ENCODE measurements at places on chromosomes 6 and 20. TPM values are rescaled to one million over a fixed set of nuclear protein-coding genes. Genes with fewer than 3 reads are reported as not detected.

The POPDC3 gene
- 13.7 TPM for total RNA-seq

The KIF25 gene
- total RNA-seq = 0.14 TPM

The NOTCH4 gene
- 0.42 TPM for total RNA-seq

The SYCP2 gene
- 0.32 TPM for total RNA-seq

The TFAP2D gene
- total RNA-seq = not detected

The PLA2G7 gene
- total RNA-seq = not detected

The ERVFRD-1 gene
- total RNA-seq = not detected

The OR12D3 gene
- total RNA-seq = not detected

The PPP1R3D gene
- 5.6 TPM for total RNA-seq

The PDYN gene
- total RNA-seq = not detected

The RNF5 gene
- 14.9 TPM for total RNA-seq

The RAMACL gene
- total RNA-seq = 0.74 TPM

The GCNT2 gene
- total RNA-seq = not detected

The KHDC1 gene
- 3.0 TPM for total RNA-seq

The CCN6 gene
- total RNA-seq = not detected

The CTAGE9 gene
- not detected for total RNA-seq

The LAMA2 gene
- total RNA-seq = 14.1 TPM

The NFATC2 gene
- 0.59 TPM for total RNA-seq

The ACTL10 gene
- total RNA-seq = 2.7 TPM

The OR2H2 gene
- not detected for total RNA-seq

Data from smooth muscle cell of the umbilical artery (primary cell).